ENCODE measurements at places on chromosomes 6 and 20.

DNA sequence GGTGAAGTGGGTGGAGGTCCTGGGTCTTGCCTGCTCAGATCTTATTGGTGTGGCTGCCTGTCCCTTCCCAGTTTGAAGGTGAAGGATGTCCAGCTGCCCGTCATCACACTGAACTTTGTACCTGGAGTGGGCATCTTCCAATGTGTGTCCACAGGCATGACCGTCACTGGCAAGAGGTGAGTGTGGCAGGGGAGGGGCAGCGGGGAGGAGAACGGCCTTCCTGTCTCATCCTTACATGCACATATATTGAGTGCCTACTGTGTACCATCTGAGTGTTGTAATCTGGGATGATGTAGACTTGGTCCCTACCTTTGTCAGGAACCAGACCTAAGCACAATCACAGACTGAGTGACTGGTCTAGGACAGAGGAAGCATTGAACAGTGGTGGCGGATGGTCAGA, 2.7 kb downstream of the BPIFB6 start:
- no peak for DNase-seq

DNA sequence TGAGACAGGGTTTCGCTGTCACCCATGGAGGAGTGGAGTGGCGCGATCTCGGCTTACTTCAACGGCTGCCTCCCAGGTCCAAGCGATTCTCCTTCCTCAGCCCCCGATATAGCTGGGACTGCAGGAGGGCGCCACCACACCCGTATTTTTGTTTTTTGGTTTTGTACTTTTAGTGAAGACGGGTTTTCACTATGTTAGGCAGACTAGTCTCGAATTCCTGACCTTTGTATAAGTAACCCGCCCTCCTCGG, 115.4 kb upstream of the BTN3A2 start:
- DNase-seq: no peak

GRCh38 chr6:92538275-92538674, 881.1 kb downstream of the EPHA7 start:
- no peak for DNase-seq

DNA sequence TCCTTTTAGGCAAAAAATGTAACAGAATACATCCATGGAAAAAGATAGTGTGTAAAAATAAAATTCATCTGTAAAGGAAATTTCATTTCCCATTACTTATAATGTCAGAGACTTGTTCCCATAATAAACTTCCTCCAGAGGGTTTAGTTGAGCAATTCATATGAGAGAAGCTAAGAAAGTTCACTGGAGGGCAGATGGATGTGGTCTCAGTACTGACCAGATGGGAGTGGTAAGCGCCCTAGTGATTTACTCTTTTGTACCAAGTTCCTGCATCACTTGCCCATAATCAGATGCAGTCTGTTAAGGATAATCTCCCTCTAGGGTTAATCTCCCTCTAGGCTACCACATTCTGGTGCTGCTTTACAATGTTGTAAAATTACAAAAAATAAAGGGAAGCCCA, 61.7 kb downstream of the ESF1 start:
- DNase-seq: no peak

DNA sequence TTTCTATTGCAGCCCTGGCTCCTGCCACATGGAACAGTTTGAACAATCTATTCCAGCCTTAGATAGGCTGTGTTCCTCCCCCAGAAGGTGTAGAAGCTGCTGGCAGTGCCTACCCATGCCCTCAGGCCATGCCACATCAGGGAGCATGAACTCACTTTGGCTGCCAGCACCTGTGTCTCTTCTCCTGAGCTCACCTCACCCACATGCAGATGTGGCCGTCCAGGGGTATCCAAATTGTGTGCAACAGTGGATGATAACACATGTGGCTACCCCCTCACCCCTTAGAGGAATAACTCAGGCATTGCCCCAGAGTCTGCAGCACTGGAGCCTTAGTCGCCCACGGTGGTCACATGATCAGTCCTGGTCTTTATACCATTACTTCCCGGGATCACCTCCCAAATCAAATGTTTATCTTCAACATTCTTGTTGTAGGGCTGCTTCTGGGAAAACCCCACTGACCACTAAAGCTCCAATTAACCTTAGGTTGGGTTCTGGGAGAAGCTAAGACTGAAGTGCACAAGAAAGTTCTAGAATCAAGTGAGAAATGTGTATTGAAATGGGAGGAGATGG, 110.4 kb downstream of the BANF2 start:
- no peak for DNase-seq

GRCh38 chr6:53701333-53702218, 36.0 kb upstream of the KLHL31 start:
- no peak for DNase-seq

- DNase-seq: no peak
Observed at GRCh38 chr20:6007094-6007528, 46.7 kb downstream of the LRRN4 start.

- no peak for DNase-seq
Observed at GRCh38 chr20:20360464-20360863, 7.4 kb upstream of the INSM1 start.

DNA sequence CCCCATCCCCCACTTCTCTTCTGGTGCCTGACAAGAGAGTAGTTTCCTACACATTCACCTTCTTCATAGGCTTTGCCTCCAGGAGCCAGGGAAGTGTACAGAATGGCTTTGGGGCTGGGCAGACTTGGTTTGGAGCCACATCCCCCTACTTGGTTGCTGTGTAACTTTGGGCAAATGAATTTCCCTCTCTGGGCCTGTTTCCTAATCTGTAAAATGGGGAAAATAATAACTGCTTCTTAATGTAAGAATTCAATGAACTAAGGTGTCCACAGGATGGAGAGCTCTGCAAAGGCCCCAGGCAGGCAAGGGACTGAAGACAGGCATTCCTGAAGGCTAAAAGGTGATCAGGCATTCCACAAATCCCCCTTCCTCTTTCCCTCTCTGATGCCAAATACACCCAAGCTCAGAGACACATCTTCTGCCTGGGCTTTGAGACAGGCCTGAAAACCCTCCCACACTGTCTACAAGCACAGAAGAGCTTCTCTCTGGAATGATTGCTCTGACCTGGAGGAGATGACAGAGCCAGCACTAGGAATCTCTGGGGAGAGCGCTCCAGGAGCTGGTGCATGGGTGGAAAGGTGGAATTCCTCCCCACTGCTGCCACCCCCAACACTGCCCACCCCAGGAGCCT, 6.9 kb upstream of the C20orf203 start:
- DNase-seq: no peak

DNA sequence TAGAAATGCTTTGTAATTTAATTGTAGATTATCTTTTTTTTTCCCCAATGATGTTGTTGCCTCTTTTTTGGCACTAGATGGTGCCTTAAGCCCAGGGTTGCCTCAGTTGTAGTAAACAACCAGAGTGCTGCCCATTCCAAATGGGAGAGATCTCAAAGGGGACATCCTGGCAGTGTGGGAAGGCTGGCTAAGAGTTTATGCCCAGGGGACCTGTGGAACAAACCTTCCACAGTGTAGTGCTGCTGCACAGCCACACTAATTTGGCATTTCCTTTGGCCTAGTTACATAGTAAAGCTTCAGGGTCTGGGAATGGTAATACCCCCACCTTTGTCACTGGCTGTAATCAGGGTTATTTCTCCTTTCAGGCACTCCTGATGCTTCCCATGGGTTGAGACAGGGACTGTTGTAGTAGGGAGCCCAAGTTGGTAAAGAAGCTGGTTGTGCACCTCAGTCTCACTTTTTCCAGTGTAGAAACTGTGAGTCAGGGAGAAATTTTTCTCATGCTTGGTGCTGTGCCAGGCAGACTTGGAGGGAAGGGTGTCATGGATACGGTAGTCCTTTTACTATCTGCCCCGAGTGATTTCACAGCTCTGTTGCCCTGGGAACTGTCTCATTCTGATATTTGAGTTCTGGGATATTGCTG, 177.8 kb upstream of the ECI2 start:
- DNase-seq: no peak

DNA sequence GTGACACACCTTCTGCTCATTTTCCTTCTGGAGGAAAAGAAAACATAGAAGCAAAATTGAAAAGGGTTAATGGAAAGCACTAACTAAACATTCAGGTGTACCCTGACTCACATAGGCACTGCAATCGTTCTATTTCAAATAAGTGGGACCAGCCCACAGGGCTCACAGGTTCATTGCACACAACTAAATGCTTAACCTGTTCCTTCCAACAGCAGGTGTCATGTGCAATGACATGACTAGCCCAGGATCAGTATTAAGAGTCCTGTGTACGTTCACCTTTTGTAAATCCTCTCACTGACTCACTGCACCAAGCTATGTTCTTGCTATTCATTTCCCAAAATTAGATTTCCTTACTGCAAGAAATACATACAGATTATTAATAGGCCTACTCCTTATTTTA, 151.3 kb downstream of the GMPR start:
- DNase-seq: no peak

DNA sequence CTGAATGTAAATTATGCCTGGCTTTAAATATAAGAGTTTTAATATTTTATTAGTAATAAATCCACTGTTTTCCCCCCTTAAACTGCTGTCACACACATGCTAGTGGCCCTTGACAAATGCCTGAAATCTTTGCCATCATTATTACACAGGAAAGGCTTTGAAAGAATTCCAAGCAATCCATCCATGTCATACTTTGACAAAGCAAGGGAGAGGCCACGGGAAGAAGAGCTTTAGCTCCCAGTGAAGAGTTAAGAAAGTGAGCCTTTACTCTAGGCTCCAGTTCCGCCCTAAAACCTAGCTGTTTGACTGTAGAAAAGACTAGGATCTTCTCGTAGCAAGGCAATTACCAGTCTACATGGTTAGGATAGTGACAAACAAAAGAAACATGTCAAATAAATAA, 147.9 kb downstream of the GMDS start:
- no peak for DNase-seq

DNA sequence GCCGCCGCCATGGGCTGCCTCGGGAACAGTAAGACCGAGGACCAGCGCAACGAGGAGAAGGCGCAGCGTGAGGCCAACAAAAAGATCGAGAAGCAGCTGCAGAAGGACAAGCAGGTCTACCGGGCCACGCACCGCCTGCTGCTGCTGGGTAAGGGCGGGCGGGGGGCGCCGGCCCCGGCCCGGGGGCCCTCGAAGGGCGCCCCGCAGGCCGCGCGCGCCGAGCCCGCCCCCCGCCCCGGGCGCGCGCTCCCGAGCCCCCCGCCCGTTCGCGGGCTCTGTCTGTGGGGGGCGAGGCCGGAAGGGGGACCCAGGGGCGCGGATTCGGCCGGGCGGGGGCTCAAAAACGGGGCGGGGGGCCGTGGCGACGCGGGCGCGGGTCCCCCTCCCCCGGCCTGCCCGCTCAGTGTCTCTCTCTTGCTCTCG, 39.2 kb downstream of the GNAS start:
- DNase-seq: peak; percentile 16

DNA sequence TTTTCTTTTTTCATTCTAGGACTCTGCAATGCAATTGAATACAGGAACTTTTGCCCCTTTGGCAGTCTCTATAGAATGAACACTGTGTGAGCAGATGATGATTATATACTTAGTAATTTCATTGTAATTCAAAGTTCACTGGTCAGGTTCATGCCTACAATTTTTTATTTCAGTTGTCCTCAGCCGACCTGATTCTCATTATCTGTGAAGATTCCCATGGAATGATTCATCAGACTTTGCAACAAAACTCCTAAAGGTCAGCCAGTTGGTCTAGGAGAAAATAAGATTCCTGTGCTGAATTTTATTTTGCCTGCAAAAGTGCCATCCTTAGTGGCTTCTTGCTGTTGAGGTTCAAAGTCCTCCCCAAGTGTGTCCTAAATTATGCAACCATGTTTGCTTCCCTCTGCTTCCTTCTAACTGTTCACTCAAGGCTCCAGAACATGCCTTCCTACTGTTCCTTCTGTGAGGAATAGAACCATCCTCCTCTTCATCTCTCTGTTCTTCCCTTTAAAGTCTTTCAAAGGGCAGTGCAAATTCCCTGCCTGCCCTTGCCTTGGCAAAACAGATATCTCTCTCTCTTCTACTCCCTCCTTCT, 194.2 kb upstream of the CNR1 start:
- DNase-seq: no peak

- no peak for DNase-seq
Observed at GRCh38 chr6:125151700-125152099, 1.9 kb upstream of the TPD52L1 start.
